ENCODE measurements at places on chromosomes 2 and 18.

GRCh38 chr2:162824304-162824703 is 14.3 kb downstream of the KCNH7 start:
- DNase-seq = peak; percentile 36

DNA sequence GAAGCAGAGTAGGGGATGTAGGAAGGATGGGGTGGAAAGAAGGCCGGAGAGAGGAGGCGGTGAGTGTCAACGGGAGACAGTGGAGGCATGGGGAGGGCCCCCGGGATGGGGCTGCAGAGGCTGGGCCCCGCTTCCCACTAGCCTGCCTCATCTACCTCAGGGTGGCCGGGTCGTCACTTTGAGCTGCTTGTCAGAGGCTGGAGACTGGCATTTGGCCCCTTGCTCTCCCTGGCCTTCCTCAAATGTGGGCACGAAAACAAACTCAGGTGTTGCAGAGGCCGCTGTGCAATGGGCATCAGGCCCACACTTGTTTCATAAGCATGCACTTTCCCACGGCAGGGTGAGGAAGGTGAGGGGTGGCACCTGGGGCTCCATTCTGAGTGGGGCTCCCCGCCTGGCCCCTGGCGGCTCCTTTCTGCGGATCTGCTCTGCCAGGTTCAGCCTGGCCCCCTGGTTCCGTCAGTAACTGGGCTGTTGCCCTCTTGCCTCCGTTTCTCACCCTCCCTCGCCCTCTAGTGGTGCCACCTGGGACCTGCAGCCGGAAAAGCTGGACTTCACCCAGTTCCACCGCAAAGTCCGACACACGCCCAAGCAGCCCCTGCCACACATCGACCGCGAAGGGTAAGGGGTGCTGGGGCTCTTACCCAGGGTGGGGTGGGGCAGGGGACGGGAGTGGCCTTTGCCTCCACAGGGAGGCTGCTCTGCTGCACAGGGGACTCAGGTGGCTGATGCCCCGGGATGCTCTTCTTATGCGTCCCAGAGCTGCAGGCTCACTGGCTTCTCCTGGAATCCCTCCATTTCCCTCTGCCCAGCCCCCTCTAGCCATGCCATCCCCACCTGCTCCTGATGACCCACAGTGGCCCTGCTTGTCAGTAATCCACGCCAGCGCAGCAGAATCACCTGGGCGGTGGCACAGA is 125.4 kb downstream of the CTIF start:
- peak; percentile 20 for DNase-seq

DNA sequence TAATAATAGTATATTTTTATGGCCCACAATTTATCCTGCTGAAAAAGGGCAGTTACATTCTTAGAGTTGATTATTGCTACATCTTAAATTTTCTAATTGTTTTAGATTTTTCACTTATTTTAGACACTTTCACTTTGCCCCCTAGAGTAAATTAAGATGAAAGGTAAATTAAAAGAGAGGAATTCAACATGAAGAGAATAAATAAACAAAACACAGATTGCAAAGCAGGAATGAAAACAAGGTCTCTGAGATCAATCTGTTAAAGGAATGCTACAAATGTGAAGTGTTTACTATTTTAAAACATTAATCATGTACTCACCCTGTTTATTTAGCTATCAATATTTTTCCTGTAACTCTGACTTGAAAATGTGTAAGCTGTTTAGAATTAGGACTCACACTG is 113.5 kb upstream of the ETAA1 start:
- DNase-seq = no peak

- no peak for DNase-seq
These were observed 18.6 kb downstream of the ARL4C start for GRCh38 chr2:234478121-234478858.

- no peak for DNase-seq
These were observed 124.5 kb downstream of the SMAD7 start for GRCh38 chr18:48826271-48826670.

DNA sequence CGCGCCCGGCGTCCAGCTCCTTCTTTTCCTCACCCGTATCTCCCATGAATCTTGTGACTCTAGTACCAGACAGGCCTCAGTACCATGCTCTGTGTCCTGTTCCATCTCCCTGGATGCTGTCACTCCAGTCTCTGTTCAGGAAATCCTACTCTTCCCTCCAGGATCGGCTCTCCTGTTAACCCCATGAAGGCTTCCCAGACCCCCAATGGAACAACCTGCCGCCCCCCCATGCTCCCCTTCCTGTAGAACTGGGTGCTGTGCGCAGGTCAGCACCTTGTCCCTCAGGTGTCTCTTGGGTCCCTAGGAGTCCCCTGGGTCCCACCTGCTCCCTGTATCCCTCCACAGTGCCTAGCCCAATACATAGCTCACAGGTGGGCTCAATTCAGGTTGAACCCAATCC is 41.3 kb downstream of the MYCN start:
- DNase-seq = no peak
